Effector CD8-positive, alpha-beta T cell (primary cell): ENCODE measurements at places on chromosomes 12 and 14.

GRCh38 chr14:96783915-96784224, 13.3 kb upstream of the VRK1 start:
- DNase-seq: no peak

- DNase-seq: no peak
Measured at GRCh38 chr12:46459111-46459510, 86.5 kb upstream of the SLC38A2 start.

DNA sequence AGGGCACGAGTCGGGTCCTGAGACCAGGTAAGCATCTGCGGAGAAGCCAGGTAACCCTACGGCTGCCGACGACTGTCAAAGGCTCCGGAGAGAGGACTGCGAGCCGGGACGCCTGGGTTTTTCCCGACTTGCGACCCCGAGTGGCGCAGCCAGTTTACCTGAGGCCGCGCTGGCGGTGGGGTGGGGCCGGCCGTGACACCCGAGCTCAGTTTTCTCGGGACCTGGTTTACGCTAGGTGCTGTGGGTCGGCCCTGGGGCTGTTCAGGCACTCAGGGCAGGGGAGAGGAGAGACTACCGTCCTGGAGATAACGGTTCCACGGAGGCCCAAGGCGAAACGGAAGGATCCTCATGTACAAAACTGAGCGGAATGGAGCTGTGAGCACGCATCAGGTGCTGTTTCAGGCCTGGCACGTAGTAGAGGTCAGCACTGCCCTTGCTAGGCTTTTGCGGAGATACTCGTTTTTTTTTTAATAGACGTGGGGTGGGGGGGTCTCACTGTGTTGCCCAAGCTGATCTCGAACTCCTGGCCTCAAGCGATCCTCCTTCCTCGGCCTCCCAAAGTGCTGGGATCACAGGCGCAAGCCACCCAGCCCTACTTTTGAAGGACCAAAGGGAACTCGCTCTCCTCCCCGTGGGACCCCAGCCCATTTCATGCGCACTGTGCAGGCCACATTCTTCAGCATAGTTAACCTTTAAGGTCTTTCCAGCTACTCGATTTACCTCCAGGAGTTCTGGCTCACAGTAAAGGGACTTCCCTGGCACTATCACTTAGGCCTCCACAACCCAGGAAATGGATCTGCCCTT, 471 bp downstream of the MTRFR start:
- no peak for DNase-seq

GRCh38 chr12:133165776-133166175, 15.5 kb upstream of the ZNF268 start:
- DNase-seq: no peak

- DNase-seq: no peak
Measured at GRCh38 chr12:94151582-94151981, 3.2 kb downstream of the PLXNC1 start.

DNA sequence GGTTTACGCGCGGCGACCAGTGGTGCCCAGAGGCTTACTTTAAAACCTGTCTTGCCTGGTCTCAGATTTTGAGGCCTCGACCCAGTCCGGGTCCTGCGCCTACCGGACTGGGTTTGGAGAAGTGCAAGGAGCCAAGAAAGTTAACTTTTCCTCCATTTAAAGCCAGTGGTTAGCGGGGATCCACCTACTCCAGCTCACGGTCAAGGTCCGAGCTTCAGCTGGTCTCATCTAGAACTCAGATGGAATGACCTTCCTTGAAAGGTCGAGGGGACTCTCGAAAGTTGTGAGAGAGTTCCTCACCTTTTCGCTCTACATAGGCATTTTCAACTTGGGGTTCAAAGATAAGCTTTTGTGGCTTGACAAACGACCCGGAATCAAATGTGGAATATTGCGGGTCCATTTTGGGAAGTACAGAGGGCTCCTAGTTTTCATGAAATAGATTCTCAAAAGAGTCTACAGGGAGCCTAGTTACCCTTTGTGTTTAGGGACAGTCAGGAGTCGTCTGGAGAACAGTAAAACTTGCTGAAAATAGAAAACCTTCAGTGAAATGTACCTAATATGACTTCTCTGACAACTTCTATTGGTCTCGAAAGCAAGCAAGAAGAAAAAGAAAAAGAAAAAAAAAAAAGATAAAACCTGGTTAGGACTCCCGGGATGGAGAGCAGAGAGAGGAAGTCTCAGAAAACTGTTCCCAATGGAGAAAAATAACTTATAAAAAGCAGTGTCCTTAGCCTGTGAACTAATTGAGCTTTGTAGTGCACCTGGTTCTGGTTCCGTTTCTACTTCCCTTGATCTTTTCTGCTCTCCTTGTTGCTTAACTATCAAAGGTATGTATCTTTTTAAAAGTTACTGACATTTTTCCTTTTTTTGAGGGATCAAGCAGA, 1.4 kb downstream of the KCNMB4 start:
- no peak for DNase-seq

GRCh38 chr14:97709552-97709951, 912.4 kb downstream of the VRK1 start:
- no peak for DNase-seq
